ENCODE measurements at places on chromosomes 11 and 22. TPM values are rescaled to one million over a fixed set of nuclear protein-coding genes. Genes with fewer than 3 reads are reported as not detected.

Gene RASSF7
- 1.2 TPM for total RNA-seq

Gene FGF4
- not detected for total RNA-seq

Gene SGSM1
- total RNA-seq, result 0.98 TPM

Gene OR52I2
- not detected for total RNA-seq

Gene TYR
- not detected for total RNA-seq

DNA sequence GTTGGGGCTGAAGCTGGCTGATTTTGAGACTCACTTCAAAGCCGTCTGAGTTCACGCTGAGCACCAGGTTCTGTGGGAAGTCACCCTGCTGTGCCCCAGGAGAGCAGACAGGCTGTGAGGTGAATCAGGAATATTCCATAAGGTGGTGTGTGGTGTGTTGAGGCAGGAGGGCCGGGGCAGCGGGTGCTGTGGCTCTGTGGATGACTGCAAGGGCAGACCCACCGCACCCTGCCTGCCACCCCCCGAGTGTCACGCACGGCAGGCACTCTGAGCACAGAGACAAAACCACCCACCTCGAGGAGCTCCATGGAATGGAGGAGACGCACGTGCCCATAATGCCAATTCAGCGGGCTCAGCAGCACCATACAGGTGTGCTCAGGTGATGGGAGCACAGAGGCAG is 147.8 kb downstream of the PKNOX2 start:
- DNase-seq, result no peak

DNA sequence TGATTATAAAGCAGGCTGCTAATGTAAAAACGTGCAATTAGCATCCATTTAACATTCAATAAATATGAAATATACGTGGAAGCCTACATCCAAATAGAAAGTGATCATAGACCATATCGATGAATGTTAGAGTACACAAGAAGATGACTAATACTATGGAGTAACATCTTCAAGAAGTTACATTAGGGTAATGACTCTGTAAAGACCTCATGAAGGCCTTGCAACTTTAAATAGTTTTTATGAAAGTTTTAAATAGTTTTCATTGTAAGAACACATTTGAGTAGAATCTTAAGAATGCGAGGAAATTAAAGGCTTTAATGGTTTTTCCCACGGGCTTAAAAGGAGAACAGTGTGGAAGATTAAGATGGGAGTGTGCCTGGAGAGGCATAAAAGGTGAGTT is 1.4 kb downstream of the TRIM34 start:
- DNase-seq, result no peak

DNA sequence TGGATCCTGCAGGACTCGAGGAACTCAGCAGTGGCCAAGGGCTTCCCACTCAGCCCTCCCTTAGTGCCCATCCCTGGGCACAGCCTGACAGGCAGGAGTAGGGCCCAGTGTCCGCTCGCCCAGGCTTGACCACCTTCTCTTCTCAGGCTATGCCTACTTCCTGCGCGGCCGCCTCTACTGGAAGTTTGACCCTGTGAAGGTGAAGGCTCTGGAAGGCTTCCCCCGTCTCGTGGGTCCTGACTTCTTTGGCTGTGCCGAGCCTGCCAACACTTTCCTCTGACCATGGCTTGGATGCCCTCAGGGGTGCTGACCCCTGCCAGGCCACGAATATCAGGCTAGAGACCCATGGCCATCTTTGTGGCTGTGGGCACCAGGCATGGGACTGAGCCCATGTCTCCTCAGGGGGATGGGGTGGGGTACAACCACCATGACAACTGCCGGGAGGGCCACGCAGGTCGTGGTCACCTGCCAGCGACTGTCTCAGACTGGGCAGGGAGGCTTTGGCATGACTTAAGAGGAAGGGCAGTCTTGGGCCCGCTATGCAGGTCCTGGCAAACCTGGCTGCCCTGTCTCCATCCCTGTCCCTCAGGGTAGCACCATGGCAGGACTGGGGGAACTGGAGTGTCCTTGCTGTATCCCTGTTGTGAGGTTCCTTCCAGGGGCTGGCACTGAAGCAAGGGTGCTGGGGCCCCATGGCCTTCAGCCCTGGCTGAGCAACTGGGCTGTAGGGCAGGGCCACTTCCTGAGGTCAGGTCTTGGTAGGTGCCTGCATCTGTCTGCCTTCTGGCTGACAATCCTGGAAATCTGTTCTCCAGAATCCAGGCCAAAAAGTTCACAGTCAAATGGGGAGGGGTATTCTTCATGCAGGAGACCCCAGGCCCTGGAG is 3.3 kb upstream of the SMARCB1 start:
- no peak for DNase-seq

- DNase-seq, result no peak
These were observed 5.8 kb downstream of the JOSD1 start for GRCh38 chr22:38694940-38695339.

DNA sequence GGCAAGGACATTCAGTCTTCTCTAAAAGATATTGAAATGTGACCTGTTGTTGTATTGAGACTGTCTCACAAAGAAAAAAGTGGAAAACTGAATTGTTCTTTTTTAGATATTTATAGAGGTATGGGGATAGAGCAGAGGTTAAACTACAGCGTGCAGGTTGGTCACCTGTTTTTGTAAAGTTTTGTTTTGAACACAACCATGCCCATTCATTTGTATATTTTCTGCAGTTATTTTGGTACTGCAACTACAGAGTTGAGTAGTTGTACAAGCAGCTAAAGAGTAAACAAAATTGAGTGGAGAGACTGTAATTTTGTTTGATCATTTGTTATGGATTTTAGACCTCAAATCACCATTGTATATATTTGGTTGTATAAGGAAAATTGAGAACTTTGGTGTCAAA is 11.3 kb downstream of the EED start:
- no peak for DNase-seq

DNA sequence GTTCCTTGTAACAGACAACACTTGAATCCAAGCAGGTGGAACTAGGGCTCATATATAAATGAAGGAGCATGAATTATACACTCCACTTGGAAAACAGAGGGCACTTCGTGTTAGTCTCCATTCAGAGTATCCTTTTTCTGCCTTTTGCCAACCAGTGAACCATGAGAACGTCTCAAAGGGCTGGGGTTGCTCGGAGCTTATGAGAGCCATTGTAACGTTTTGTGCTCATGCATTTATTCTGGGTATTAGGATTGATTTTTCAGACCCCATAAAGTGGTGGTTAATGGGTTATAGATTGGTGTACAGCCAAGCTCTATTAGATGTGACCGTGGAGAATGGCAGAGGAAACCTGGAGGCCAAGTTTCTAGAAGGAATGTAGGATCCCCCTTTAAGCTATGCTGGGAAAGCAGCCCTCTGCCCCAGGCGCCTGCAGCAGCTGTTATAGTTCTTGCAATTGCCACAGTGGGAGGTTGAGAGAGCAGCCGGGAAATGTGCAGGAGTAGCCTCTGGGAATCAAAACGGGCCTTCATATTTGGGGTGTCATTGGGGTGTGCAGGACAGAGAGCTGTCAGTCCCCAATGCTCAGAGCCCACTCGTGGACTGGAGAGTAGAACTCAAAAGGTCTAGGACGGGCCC is 54.6 kb upstream of the ASPHD2 start:
- no peak for DNase-seq

DNA sequence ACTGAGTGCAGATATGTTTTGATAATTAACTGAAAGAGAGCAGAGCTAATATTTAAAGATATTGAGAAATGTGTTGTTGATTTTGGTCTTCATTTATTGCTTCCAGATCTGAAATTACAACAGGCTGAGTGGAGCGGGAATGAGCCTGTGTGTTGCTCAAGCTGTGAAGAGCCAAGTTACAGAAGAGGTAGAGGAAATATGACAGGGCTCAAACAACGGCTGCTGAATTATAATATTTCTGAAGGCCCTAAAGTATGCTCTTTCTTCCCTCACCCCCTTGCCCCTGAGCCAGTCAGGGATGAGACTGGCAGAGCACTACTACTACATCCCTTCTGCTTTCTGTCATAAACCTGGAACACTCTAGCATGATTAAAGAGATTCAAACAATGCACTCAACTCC is 115.6 kb downstream of the FANCF start:
- no peak for DNase-seq

- DNase-seq, result no peak
These were observed 249.3 kb downstream of the KIRREL3 start for GRCh38 chr11:126751242-126751641.

Data from psoas muscle (tissue), 8 donors.